Renal pelvis (tissue), 12 donors: ENCODE measurements at places on chromosomes 2 and 18.
A peak's percentile ranks its signal among the peaks of the same experiment; 100 is the strongest.

DNA sequence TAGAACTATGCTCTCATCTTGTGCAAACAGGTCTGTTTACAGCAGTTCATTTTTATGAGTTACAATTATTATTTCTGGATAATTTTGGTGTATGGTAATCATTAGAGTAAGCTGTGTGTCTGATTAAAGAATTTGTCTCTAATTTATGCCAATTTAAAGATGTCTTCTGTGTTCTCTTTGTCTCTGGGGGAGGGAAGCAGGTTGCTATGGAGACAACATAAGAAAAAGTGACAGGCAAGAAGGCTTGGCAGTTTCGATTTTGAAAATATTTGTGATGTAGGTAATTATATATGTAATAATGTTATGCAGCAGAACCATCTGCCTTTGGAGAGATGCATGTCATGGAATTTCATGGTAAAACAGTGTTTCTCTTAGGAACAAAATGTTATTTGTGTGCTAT, 78.2 kb downstream of the SH3RF3 start:
- DNase-seq = no peak

- DNase-seq = no peak
These were observed 228.8 kb downstream of the ETAA1 start for GRCh38 chr2:67625690-67626475.

DNA sequence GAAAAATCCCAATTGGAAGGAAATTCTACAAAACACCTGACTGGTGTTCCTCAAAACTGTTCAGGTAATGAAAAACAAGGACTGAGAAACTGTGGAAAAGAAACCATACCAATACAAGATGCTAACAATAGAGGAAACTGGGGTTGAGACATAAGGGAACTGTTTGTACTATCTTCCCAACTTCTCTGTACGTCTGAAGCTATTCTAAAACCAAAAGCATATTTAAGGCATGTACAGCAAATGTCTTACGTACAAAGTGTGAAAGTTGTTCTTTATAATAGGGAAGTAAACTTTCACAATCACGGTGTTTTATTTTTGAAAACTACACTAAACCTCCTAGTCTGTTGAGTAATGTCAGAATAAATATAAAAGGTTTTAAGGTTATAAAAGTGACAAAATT, 776.1 kb upstream of the RAB6C start:
- DNase-seq = no peak

- peak; percentile 40 for DNase-seq
These were observed 49.1 kb downstream of the KCNIP3 start for GRCh38 chr2:95346231-95346737.

- no peak for DNase-seq
These were observed 420.0 kb downstream of the ZEB2 start for GRCh38 chr2:144099780-144100377.

- peak; percentile 83 for DNase-seq
These were observed 368.8 kb downstream of the MEIS1 start for GRCh38 chr2:66803726-66804125.

- no peak for DNase-seq
These were observed 152.8 kb upstream of the CTAGE1 start for GRCh38 chr18:22570492-22570891.

DNA sequence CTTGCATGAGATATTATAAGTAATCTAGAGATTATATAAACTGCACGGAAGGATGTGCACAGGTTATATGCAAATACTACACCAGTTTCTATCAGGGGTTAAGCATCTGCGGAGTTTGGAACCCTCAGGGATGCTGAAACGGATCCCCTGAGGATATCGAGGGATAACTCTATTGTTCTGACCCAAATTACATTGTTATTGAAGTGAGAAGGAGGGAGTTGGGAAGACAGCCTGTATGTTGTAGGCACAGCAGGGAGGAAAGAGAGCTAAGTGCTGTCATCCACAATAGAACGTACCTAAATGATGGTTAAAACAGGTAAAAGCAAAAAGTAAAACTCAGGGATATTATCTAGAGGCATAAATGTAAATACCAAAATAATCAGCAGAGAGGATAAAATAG, 44.6 kb upstream of the SMAD2 start:
- no peak for DNase-seq

- DNase-seq = no peak
These were observed 251.9 kb downstream of the GRB14 start for GRCh38 chr2:164369366-164369765.

- no peak for DNase-seq
These were observed 174.7 kb upstream of the SIX3 start for GRCh38 chr2:44766777-44767176.

DNA sequence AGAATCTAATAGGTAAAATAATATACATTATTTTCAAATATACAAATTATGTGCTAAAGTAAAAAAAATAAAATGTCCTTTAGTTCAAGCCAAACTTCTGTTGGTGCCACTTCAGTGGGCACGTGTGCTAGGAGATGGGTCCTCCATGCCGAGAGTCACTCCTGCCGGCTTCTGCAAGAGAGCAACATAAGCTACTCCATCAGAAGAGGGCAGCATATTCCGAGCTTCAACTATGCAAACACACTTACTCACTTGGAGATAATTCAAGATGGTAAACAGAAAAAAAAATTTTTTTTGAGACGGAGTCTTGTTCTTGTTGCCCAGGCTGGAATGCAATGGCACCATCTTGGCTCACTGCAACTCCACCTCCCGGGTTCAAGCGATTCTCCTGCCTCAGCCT, 24.4 kb downstream of the CNOT11 start:
- no peak for DNase-seq

GRCh38 chr18:56851774-56852173, 200.6 kb downstream of the WDR7 start:
- DNase-seq = no peak

DNA sequence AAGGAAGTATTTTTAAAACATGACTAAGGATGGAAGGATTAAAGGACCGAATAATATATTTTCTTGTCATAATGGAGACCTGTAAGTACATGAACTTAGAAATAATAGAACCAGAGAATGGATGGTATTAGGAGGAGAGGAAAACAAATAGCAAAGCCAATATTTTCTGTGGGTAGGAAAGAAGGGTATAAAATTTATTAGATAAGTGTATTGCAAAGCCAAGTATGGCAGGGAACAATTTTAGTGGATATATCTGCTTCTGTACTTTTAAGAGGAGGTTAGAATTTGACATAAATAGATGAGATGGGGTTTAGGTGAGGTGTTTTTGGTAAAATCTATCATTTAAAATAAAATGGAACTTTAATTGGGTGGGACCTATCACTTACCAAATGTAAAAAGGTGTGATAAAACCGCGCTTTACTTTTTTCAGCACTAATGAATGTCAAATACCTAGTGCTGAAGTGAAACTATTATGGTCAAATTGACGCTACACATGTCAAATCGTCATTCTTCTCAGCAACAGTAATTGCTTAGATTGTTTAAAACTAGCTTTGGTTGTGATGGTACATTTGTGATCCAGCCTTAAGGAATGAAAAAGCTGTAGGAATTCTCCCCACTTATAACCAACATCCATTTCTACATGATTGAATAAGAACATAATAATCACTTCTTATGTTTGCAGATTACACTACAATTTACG, 78.1 kb upstream of the ZEB2 start:
- DNase-seq = no peak

DNA sequence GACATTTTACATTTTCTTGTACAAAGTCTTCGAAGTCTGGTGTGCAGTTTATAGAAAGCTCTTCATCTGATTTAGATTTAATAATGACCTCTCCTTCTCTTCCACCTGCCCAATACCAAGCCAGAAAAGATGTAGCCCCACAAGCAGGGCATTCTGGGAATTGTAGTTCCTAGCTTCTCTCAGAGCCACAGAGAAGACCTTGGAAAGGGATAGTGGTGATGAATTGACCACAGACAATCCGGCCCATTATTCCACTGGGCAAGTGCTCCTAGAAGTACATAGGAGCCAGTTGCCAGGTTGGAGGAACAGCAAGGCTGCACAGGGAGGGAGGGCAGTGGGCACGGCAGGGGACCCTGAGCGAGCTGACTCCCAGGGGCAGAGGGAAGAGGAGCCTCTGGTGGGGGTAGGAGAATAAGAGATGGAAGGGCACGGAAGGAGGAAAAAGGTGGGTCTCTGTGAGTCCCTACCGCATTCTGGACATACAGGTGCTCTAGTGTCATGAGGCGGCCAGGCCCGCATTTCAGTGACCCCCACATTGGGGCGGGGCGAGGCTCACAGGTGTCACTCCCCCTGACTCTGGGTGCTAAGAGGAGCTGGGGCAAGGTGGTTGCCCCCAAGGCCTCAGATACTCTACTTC, 152.5 kb upstream of the HAAO start:
- DNase-seq = no peak

DNA sequence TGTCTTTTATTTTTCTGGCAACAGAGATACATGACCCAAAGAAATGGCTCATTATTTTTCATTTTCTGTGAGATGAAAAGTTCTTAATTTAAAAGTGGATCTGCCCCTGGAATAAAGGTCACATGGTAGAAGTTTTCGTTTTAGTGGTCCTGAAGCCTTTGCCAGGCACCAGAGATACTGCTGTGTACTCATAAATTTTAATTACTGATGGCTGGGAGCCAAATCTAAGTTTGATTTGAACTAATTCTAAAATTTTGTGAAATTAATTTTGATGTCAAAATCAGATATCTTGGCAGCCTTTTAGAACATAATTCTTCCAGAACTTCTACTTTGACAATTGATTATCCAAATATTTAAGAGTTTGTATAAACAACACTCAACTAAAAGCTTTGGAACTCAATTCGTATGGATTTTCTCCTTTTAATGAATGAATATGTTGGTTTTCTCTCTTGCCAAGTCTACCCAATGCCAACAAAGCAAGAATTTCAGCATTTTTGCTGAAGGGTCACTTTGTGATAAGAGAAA, 128.5 kb upstream of the SP5 start:
- DNase-seq = no peak

- no peak for DNase-seq
These were observed 128.4 kb upstream of the MEIS1 start for GRCh38 chr2:66306483-66306882.

GRCh38 chr2:104858006-104858978, 4.4 kb downstream of the POU3F3 start:
- no peak for DNase-seq

DNA sequence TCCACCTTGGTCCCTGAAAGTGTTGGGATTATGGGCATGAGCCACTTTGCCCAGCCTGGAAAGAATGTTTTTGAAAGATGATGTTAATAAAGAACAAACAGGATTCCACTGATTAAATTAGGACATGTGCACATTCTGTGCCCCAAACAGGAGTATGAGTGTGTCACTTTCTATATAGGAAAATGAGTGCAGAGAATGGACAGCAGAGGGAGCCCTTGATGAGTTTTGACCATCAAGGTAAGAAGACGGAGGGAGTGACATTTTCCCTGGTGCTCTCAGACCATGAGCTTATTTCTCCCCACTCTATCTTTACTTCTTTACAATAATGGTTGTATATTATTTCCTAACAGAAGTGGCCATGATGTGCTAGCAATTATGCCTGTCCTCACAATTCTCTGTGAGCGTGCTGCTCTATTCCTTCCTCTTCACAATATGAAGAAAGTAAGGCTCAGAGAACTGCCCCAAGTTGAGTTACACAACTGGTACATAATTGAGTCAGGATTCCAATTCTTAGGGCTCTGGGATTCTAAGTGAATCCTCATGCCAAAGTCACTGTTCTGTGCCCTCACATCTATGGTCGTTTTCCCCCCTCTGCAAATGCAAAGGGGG, 20.6 kb downstream of the RPL37A start:
- no peak for DNase-seq

DNA sequence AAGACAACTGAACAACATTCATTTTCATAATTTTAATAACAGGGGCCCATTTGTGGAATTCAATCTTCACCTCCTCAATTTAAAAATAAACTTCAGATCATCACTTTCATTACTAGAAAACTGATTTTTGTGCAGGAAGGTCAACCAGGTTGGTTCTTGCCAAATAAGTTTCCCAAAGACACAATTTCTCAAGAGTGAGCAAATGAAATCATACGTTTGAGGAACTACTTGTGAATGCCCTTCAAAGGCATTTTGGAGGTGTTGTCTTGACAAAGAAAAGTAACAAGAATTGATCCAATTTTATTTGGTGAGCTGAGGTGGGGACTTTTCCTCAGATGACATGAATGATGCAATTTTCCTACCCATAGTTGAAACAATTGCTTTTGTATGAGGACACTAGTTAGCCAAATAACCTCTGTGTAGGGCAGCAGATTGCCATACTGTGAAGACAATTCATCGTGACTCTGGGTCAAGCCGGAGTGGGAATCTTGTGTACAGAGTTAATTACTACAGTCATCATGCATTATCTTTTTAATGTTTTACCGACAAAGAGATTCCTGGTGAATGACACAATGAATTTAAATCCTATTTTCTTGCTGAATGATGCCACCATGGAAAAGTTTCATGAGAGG, 121.8 kb downstream of the TGFA start:
- no peak for DNase-seq

DNA sequence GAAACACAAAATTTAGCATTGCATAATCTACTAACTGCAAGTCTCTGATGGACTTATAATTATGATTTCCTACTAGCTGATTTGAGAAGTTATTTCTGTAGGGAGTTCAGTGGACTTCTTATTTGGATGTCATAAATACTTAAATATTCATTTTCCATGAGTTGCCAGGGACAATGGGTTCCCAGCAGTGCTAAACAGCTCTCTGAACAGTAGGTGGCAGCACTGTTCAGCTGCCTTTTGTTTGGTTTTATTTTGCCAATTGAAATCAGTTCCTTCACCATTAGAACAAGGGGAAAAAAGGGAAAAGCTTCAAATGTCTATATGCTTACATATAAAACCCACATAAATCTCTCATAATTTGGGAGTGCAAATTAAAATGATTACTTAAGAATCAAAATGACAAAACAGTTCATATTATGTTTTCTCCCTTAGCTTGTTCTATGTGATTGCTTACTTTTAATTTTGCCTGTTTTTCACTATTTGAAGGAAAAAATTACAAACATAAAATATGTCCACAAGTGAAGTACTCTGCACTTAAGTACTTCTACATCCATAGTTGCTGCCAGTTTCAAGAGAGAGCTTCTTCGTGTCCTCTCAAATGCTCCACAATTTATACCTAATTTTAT, 898.9 kb downstream of the CPS1 start:
- DNase-seq = peak; percentile 50

DNA sequence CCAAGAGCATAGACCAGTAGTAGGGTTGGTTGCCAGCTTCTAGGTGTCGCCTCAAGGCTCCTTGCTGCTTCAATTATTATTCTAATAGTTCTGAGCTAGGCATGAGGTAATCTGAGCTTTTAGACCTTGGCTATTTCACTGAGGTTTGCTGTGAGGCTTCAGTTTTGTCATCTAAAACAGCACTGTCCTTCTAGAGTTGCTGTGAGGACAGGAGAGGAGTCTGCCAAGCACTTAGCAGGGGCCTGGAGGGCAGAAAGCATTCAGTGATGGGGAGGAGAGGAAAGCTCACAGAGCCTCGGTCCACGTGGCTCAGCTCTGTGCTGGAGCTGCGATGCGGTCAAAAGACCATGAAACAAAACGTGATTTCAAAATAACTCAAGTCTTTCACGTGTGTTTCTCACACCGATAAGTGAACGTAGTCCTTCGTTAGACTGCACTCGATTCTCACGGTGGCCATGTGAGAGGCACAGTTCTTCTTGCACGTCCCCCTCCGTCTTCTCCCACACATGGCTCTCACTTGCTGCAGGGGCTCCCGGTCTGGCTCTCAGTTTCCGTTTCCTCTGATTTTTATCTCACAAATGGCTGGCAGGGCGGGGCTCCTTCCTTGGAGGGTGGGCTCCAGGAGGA, 113.7 kb downstream of the B3GNT2 start:
- DNase-seq = no peak
